Glutamatergic neuron (in vitro differentiated cells): ENCODE measurements at places on chromosomes 5 and 9. TPM values are rescaled to one million over a fixed set of nuclear protein-coding genes. Genes with fewer than 3 reads are reported as not detected.

The PCDHGA8 gene
- total RNA-seq = 7.2 TPM

The CFAP77 gene
- not detected for total RNA-seq

The STING1 gene
- not detected for total RNA-seq

The SIGMAR1 gene
- 44.4 TPM for total RNA-seq

The NTNG2 gene
- total RNA-seq = 43.7 TPM

The CARTPT gene
- not detected for total RNA-seq

The NRG2 gene
- total RNA-seq = 0.81 TPM

The SLC45A2 gene
- 0.76 TPM for total RNA-seq

GRCh38 chr5:96807075-96807654, 580 bp downstream of the ERAP1 start:
- DNase-seq = peak; percentile 73

DNA sequence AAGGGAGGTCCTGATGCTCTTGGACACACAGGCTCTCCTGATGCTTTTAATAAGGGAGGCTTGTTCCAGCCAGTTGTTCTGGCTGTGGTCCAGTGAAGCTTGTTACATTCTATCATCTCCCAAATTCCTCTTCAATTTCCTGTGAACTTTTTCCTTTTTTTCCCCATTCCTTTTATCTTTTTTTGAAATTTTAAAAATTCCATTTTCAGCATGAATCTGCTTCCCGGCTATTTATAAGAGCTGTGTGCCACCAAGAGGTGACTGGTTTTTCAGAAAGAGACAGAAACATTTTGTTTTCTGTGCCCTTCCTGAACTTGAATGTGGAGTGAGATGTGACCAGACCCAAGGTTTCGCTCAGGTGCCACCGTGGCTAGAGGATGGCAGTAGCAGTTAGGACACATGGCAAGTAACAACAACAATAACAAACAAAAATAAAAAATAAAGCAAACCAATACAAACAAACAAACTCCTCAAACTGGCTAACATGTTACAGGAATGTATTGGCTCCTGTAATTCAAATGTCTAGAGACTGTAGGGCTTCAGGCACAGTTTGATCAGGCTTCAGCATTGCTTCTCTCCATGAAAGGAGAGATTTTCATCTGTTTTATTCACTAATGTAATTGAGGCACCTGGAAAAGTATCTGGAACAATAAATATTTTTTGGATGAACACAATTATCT, 121.1 kb downstream of the BOD1 start:
- no peak for DNase-seq

GRCh38 chr5:103464835-103465484, 97.6 kb downstream of the NUDT12 start:
- no peak for DNase-seq
